ENCODE measurements at places on chromosomes 13 and 19.

DNA sequence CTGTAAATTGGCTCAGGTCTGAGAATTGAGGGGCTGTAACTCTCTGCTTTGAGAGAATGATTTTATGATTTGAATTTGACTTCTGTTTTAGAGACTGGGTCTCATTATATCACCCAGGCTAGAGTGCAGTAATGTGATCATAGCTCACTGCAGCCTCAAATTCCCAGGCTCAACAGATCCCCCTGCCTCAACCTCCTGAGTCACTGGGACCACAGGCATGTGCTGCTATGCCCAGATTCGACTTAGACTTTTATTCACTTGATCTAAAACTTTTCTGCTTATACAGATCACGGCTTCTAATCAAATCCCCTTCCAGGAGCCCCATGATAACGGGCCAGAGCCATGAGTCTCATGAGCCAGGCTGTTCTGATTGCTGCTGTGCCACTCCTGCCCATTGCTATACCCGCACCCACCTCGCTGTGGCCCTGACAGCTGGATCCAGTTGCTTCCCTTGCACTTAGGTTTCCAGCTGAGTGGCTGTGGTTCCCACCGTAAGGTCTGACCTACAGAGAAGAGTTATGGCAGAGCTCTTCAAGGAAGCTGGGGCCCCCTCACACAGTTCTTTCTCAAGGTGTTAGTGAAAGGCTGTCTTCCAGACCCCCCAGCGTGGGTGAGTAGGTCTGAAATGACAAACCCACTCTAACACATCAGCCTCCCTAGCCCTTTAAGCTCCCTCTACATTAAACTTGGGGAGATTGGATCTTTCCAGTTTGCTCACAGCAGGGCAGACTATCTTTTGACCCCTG lies 251.2 kb upstream of the SGCG start:
- DNase-seq = no peak

DNA sequence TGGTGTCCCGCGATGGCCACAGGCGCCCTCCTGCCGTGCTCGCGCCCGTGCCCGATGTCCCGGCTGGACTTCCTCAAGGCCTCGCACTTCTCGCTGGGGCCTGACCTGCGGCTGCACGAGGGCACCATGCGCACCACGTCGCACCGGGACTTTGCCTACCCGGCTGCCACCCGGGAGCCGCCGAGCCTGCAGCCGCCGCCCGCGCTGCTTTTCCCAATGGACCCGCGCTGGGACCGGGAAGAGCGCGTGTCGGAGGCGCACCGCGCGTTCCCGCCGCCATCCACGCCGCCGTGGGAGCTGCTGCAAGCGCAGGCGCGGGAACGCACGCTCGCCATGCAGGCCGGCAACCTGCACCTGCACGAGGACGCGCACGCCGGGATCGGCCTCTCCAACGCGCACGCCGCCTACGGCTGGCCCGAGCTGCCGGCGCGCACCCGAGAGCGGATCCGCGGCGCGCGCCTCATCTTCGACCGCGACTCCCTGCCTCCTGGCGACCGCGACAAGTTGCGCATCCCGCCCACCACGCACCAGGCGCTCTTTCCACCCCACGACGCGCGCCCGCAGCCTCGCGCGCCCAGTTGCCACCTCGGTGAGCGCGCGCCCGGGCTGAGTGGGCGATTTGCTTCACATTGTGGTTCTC lies 12.1 kb upstream of the PEX11G start:
- peak; percentile 77 for DNase-seq

- DNase-seq = no peak
Observed at GRCh38 chr19:39951065-39951650, 16.7 kb upstream of the FCGBP start.

- DNase-seq = no peak
Observed at GRCh38 chr13:27634791-27635190, 13.1 kb downstream of the POLR1D start.

DNA sequence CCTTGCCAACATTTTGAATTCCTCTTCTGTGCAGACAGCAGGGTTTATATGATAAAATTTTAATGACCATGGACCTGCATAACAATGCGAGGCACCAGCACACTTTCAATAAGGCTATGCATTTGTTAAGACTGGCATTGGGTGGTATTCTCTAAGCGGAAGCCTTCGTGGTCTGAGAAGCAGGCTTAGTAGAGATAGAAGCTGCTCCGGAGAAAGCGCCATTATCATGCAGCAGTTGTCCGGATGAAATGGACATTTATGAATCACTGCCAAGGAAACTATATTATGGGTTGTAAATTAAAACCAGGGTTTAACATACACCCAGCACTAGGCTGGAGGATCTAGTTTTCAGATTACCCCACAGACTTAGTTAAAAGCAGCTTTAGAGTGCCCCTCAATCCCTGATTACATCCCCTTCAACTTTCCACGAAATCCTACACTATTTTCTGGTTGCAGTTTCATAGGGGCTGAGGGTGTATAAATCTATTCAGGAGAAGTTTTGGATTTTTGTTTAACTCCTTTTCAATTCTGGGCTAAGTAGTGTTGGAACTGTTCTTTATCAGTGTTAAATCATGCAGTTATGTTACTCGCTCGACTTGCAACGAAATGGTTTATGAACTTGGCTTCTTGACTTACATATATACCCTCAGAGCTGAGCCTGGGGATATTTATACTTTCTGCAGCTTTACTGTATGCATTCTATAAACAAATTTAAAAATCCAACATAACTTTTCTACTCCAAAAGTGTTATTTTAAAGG lies 193.3 kb downstream of the PCDH9 start:
- peak; percentile 84 for DNase-seq

DNA sequence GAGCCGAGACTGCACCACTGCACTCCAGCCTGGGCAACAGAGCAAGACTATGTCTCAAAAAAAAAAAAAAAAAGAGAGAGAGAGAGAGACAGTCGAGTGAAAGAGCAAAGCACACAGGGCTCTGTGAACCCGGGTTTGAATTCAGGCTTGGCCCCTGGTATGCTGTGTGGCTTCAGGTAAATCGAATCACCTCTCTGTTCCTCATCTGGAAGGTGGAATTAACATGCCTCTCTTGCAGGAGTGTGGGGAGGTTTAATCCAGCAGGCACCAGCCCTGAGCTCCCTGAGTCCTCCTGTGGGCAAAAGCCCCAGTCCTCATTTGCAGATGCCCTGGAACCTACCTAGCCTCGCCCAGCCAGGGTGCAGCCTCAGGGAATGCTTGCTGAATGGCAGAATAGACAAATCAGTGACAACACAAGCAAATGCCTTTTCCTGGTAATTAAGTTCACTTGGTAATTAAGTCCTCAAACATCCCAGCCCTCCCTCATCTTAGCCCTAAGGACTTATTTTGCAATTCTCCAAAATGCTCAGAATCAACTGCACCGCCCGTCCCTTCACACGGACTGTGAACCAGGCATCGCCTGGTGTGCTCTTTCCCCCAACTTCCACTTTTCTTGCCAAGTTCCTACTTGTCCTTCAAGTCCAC lies 4.6 kb upstream of the ZNRF4 start:
- DNase-seq = no peak

DNA sequence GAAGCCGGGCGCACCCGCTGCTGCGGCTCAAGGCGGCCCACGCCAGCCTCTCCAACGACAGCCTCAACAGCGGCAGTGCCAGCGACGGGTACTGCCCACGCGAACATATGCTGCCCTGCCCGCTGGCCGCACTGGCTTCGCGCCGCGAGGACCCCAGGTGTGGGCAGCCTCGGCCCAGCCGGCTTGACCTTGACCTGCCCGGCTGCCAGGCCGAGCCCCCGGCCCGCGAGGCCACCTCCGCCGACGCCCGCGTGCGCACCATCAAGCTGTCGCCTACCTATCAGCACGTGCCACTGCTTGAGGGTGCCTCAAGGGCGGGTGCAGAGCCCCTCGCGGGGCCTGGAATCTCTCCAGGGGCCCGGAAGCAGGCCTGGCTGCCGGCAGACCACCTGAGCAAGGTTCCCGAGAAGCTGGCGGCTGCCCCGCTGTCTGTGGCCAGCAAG lies 13.0 kb downstream of the C19orf25 start:
- no peak for DNase-seq

DNA sequence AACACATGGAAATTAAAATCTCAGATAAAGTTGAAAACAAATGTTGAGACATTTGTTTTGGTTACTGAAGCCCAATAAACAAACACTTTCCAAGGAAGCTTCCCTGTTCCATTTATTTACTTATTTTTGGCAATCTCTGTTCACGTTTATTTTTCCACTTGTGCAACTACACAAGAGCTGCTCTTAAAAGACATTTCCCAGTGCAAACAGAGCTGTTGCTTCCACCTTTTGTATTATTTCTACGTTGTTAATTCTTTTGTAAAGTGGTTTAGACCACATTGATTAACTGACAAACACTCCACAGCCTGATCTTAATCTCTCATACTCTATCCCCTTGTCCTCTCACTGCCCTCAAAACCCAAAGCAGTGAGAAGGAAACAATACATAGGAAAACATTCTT lies 757.6 kb downstream of the LIG4 start:
- no peak for DNase-seq

DNA sequence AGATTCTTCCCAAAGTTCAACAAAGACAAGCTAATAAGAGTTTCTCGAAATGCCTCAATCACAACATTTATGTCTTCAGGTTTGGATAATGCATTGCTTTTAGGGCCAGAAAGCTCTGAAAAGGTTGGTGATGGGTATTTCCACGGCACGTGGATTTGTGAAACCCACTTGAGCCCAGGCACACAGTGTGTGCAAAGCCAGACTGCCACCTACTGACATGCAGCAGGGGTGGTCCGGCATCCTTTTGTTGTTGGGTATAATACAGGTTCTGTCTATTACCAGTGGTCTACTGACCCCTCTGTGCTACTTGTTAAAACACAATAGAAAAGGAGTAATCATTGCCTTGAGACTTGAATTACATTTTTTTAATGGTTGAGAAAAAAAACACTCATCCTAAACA lies 225.6 kb downstream of the RAP2A start:
- DNase-seq = no peak

GRCh38 chr13:99558570-99559180 lies 57.4 kb downstream of the TM9SF2 start:
- DNase-seq = no peak

GRCh38 chr19:2170219-2170618 lies 6.5 kb downstream of the DOT1L start:
- DNase-seq = no peak

DNA sequence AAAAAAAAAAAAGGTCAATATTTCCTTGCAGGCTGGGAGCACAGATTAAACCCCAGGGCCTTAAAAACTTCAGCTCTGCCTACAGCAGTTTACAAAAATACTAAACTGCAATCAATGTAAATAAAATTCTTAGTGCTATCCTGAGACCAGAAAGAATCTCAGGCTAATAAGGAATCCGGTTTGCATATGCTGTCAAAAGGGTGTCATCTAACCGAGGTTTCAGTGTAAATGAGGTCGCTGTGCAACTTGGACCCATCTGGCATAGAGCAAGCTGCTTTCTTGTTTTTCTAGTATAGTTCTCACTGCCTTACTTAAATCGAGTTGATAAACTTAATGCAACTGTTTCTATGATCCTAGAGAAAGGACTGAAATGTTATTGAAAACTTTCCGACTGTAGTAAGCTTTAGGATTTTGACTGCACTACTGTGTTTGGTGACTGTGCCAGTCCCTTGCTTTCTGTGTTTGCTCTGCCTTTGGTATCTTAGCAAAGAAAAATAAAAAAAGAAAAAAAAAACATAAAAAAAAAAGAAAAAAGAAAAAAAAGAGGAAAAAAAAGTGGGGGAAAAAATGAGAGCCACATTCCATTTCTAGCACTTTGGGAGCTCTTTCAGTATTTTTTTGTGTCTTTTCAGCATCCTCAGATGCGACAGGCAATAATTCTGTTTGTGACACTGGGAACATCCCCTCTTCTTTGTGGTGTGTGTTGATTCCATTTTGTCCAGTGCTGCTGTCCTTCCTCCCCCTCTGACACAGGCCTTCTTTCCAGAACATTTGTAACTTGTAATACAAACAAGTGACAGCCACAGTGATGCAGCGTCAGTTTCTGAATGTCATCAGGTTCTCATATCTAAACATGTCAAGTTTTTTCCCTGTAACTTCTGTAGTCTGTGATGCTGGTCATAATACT lies 340.5 kb downstream of the ZNF536 start:
- no peak for DNase-seq

DNA sequence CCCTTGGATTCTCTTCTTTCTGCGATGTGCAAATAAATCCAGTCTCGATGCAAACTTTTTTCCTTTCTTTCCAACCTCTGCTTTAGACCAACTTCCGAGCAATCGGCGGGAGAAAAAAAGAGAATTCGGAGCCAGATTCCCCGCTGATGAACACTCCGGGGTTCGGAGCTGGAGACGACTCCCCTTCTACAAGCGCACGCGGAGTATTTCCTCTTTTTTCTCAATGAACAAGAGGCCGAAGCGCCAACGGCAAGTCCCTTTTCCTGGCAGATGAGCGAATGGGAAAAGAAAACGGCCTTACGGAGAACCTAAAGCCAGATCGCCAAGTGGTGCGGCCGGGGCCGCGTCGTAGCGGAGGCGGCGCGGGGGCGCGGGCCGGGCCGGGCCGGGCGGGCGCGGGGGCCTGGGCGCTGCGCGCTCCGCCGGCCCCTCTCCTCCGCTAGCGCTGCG lies 250 bp downstream of the SPRY2 start:
- DNase-seq = peak; percentile 30

DNA sequence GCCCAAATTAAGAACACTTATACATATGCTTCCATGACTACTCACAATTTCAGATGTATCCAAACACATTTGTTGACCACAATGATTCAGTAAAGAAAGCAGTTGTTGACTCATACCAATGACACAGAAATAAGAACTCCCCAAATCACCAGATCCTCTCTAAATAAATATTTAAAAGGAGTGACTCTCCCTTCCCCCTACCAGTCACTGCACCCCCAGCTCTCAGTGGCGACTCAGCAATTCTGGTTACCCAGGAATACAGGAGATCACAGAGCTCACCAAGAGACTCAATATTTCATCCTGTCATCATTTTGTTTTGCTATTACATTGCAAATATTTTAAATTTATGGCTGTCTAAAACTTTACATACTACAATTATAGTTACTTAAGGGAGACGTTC lies 131.5 kb downstream of the RGCC start:
- DNase-seq = no peak

GRCh38 chr19:53849237-53849676 lies 18.4 kb upstream of the MYADM start:
- no peak for DNase-seq

- no peak for DNase-seq
Observed at GRCh38 chr13:81610644-81611043, 1269.7 kb upstream of the SPRY2 start.

DNA sequence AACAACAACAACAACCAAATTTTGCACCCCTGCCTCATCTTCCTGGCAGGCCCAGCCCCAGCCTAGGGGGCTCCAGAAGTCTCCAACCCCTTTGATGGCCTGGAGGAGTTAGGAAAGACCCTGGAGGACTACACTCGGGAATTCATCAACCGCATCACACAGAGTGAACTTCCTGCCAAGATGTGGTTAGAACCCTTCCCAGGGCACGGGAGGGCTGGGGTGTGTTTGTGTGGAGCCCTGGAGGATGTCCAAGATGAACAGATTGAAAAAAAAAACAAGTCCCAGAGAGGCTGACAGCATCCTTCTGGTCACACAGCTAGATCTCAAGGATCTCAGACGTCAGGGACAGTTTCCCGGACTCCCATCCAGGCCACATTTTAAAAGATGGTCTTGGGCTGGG lies 13.3 kb downstream of the APOC1 start:
- DNase-seq = no peak
